ENCODE measurements at places on chromosomes 3 and 15. TPM values are rescaled to one million over a fixed set of nuclear protein-coding genes. Genes with fewer than 3 reads are reported as not detected.

Gene DCBLD2
- 2.5 TPM for total RNA-seq

GRCh38 chr3:58487140-58487886 is 4.6 kb upstream of the KCTD6 start:
- DNase-seq, result no peak

- DNase-seq, result no peak
These were observed 120.7 kb upstream of the STAC start for GRCh38 chr3:36259580-36259979.

GRCh38 chr15:70480196-70480856 is 283.0 kb downstream of the UACA start:
- DNase-seq, result peak; percentile 83

GRCh38 chr3:72021531-72021930 is 236.6 kb upstream of the PROK2 start:
- DNase-seq, result no peak

Gene TRPM1
- total RNA-seq, result not detected

DNA sequence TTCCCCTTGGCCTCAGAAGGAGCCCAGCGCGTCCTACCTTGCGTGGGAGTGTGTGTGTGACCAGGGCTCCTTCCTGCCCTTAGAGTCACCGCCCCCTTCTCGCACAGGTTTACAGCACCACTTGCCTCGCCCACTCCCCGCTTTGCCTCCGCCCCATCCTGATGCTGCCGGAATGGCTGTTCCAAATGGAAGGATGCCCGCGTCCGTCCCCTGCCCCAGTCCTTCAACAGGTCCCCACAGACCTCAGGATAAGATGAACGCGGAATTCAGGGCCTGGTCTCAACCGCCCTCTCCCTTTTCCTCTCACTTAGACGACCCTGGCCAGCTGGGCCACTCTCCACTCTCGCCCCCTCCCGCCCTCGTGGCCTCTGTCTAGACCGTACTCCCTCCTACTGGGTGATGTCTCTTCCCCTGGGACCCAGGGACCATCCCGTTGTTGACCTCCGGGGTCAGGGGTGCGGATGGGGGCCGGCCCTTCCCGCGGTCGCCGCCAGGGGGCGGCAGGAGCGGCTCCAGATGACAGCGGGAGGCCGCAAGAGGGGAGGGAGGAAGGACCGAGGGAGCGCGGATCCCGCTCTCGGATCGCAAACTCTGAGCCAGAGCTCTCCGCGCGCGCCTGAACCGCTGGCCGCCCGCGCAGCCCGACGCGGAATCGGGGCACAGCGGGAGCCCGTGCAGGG is at the start of gene THSD4:
TSS of gene THSD4 (plus strand) at position 585 of the 680 bp plus-strand sequence.
- peak; percentile 64 for DNase-seq

Gene CA12
- total RNA-seq, result not detected

Gene CLDN18
- not detected for total RNA-seq

DNA sequence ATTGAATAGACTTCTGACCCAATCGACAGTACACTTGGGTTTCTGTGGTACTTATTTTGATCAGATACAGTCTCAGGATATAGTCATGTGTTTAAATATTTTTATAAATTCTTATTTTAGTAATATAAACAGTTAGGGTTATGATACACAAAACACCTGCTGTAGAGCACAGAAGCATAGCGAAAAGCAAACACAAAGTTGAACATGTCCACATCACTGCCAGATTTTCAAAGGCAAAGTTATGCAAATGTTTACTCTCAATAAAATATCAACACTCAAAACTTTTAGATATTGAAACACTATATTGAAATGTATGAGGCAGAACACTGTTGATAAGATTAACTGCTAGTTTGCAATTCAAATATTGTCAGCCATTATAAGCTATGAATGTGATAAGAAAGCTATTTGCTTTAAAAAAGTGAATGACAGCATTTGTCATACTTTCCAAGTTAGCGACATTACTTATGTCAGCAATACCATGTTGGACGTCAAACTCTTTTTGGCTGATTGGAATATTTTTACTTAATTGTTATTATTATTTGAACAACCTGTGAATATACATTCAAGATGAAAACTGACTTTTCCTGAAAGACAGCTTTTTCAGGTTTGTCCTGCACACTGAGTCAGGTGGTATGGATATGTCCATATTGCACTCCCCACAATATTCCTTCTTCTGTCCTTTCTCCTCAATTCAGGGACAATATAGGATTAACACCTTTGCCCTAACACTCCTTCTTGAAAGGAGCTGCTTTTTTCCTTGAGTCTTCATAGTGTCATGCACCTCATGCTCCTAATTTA is 367.1 kb downstream of the EPHA3 start:
- no peak for DNase-seq

DNA sequence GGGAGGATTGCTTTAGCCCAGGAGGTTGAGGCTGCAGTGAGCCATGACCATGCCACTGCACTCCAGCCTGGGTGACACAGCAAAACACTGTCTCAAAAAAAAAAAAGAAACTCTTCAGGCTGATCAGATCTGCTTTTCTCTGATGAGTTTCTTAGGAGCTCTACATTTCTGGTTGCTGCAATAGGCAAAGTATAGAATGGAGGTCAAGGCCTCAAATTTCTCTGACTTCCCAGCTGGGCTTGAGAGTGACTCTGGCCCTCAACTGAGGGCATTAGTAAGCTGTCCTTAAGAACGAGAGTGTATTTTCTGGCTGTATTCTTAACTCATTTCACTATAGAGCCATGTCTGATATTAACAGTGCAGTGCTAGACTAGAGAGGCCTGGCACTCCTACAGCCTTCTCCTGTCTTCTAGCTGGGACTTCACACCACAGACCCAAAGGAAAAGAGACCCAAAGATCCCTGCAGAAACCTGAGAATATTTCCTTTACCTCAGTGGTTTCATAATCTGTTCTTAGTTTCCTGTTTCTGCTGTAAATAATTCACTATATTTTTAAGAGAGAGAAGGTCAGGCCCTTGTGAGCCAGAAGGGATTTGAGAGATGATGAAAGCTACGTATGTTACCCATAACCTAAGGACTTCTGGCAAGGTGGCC is 2.0 kb upstream of the NR1I2 start:
- DNase-seq, result no peak

- DNase-seq, result no peak
These were observed 103.4 kb downstream of the MINAR1 start for GRCh38 chr15:79535536-79535935.

GRCh38 chr15:59616379-59616778 is 4.8 kb downstream of the GCNT3 start:
- DNase-seq, result no peak

GRCh38 chr15:79296583-79296982 is 14.1 kb downstream of the ANKRD34C start:
- DNase-seq, result no peak

- no peak for DNase-seq
These were observed 17.7 kb upstream of the GK5 start for GRCh38 chr3:142243134-142243533.

GRCh38 chr3:120450600-120451271 is at the start of gene FSTL1:
Gene FSTL1, minus strand, starts transcription at chr3:120450992. Its CDS starts 246 bp downstream, at chr3:120450746.
- no peak for DNase-seq

- DNase-seq, result no peak
These were observed 211.5 kb downstream of the NECTIN3 start for GRCh38 chr3:111283165-111283564.

- no peak for DNase-seq
These were observed 1156.1 kb downstream of the TBL1XR1 start for GRCh38 chr3:176041185-176041584.

DNA sequence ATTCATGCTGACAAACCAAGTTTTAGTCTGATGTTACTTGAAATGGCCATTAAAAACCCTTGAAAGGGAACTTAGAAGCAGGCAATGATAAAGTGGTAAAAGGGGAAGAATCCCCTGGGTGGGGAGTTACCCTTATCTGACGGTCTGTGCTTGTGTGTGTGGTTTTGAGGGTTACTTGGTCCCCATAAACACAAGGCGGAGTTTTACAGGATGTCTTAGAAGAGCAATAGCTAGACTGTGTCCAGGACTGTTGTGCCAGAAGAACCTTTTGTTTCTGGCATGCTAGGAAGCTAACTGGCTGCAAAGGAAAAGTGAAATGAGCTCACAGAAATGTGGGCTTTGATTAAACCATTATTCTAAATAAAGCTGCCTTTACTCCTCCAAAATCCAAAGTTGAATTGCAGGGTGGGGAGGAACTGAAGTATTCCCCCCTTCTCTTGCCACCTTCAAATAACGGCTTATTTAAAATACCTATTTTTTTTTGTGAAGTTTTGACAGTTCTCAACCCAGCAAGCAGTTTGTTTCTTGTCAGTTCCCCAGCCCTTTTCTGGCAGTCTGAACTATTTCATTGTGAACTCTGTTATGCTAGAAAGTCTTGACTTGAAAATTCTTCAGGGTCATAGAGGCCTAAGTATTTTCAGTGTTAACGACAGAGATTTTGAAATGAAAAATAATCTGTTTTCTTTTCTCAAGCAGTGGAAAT is 443.5 kb downstream of the OTOL1 start:
- DNase-seq, result no peak

DNA sequence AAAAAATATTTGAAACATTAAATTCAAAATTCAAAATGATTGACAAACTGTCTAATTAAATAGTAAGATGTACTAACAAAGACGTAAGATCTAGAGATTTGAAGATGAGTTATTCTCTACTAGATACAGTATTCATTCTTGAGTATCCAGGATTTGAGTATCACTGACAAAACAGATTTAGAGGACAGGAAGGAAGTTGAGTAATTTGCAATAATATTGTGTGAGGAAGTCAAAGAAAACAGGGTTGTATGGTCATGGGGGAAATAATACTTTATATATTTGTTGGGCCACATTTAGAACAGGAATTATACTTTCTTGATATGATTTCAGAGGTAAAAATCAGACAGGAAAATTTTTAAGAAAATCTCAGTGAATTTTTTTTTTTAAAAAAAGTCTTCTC is 393.1 kb upstream of the CDIN1 start:
- no peak for DNase-seq

GRCh38 chr15:37111427-37111717 is 11.0 kb upstream of the MEIS2 start:
- no peak for DNase-seq

GRCh38 chr3:129205109-129205832 is 21.6 kb upstream of the CNBP start:
- DNase-seq, result no peak

- no peak for DNase-seq
These were observed 38.8 kb downstream of the IL16 start for GRCh38 chr15:81235276-81236123.
